ENCODE measurements at places on chromosomes 2 and 18.
A peak's percentile ranks its signal among the peaks of the same experiment; 100 is the strongest.

GRCh38 chr2:60509066-60509465 is 44.4 kb downstream of the BCL11A start:
- no peak for DNase-seq

DNA sequence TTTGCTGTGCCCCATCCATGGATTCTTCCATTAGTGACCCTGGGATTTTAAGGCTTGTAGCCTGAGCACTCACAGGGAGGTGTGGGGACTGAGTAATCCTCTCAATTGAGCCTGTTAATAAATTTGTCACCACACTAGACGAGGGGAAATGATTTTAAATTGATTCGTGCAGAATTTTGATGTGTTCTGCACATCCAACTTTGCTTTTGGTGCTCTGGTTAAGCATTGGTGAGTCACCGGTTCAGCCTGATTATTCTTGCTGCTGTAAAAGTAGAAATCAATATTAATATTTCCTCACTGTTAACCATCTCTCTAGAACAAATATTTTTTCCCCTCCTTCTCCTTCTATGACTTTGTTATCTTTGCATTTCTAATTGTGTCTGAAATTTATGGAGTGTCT is 482.0 kb downstream of the TSN start:
- DNase-seq = no peak

- peak; percentile 22 for DNase-seq
Observed at GRCh38 chr2:235234736-235235135, 259.1 kb upstream of the AGAP1 start.

GRCh38 chr2:42872721-42873120 is 80.3 kb upstream of the HAAO start:
- no peak for DNase-seq

DNA sequence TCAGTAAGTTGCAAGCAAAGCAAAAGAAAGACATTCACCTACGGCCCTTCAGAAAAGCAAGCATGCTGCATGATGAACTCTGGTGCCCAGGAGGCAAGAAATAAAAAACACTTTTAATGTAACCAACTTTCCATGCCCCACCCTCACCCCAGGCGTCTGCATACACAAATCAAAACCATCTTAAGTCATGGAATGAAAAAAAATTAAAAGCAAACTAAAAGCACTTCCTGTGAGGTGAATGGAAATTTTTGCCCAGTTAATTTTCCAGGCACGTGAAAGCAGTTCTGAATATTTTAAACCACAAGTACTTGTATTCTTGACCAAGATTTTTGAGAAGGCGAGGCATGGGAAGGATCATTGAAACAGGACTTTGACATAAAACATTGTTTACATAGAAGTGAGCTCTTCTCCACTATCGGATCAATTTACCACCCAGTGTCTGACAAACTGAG is 2.5 kb upstream of the ICOS start:
- no peak for DNase-seq

- no peak for DNase-seq
Observed at GRCh38 chr2:218383892-218384519, 1.9 kb downstream of the SLC11A1 start.
